ENCODE measurements at places on chromosomes 12 and 14.

DNA sequence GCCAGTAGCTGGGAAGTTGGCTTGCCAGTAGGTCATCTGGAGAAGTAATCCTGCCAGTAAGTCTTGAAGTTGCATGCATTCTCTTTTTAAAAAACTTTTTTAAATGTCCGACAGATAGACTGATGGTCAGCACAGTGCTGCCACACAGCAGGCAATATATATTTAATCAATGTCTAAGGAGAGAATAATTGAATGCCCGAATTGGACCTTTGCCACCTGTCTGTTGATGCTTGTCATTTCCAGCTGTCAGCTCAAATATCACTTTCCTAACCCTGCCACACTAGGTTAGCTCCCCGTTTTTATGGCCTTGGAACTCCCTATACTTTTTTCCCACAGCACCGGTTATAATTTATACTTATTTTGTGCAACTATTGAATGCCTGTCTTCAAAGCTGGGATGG lies 2.1 kb upstream of the SLC15A4 start:
- DNase-seq, result no peak

DNA sequence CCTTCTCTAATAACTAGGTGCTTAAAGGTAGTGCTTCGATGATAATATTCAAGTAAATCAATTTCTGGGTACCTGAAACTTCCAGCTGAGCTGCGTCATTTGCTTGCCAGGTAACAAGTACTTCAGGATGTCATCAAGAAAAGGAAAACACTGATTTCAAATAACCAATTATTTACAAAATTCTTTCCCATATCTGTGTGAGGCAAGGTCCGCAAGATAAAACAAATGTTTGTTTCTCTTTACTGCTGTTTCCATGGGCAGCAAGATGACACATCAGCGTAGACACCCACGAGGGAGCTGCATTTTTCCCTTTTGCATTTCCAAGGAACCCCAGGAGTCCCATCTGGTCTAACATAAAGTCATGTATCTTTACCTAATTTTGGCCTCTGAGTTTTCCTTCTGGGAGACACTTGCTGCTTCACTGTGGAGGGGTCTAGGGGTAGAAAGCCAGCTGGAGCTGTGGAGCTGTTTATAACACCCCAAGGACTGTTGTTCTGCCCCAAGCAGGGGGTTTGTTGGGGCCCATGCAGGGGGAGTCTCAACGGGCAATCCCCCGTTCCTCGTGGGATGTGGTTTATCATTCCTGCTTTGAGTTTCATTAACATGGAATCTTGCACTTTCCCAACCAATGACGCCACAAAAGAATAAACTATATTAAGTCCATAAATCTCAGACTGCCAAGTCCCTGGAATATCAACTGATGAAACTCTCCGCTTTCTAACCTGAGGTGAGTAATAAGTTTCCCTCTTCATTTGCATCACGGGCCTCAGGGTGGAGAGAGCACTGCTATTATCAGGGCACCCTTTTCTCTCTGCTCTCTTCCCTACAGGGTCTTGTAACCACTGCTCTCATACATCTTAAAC lies 112.8 kb upstream of the PELI2 start:
- no peak for DNase-seq

DNA sequence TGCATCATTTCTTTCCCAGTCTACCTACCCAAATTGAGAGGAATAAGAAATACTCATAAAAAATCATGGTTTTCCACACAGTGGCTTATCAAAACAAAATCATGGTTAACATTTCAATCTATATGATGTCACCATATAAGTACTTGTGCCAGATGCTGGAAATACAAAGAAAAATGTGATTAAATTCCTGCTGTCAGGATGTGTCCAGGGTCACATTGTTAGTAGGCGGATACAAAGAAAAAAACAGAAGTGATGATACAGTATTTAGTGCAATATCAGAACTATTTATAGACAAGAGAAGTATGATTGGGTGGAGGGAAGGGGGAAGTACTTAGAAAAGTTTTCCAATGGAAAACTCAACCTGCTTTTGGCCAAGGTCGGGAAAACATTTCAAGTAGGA lies 47.0 kb upstream of the OR6J1 start:
- no peak for DNase-seq

DNA sequence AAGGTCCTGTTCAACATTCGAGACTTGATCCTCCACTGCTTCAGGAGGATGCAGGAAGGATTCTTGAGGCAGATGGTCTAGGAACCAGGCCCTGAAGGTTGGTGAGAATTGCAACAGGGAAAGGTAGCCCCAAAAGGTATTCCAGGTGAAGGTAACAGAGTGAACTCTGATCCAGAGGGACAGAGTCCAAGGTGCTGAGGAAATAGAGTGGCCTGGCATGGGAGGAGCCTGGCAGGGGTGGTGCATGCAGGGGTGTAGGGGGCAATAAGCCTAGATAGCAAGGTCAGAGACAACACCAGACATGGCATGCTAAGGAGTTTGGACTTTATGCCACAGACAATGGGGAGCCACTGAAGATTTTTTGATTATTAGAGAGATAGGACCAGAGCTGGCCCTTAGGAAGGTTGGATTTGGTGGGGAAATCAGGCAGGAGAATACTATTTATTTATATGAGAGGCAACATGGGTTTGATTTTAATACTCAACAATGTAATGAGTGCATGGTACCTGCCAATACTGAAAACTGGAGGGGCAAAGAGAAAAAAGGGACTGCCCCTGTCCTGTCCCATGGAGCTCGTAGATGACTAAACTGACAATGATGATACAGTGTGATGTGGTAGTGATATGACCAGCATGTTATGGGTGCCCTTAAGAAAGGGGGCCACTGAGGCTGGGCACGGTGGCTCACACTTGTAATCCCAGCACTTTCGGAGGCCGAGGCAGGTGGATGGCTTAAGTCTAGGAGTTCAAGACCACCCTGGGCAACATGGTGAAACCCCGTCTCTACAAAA lies 50.5 kb upstream of the TMED10 start:
- DNase-seq, result no peak

- no peak for DNase-seq
Measured at GRCh38 chr12:18429366-18429765, 168.0 kb downstream of the PIK3C2G start.

DNA sequence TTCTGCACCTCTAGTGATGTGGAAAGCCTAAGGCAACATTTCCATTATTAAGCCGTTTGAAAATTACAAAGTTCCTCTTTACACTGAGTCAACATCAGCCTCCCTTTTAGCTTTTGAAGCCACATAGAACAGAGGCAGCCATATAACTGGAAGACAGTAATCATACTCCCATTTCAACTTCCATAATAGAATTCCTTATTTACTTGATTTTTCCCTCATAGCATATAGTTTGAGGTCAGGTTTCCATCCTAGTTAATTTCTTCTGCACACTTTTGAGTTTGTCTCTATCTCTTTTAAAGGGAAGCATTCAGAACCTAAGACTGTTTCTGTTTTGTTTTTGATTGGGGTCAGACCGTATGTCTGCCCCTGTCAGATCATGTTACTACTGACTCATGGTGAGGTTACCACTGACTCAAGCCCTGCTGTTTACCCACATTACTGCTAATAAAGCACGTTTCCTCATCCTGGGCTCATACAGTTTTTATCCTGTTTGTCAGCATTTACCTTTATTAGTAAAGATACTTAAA lies 161.0 kb downstream of the SLC38A4 start:
- DNase-seq, result no peak
